ENCODE measurements at places on chromosomes 11 and 22.
A peak's percentile ranks its signal among the peaks of the same experiment; 100 is the strongest.

- no peak for DNase-seq
These were observed 61.2 kb upstream of the ARHGAP20 start for GRCh38 chr11:110773442-110773841.

- DNase-seq = no peak
These were observed 61.9 kb downstream of the NRXN2 start for GRCh38 chr11:64661146-64661545.

GRCh38 chr11:76598426-76598839 is 72.1 kb downstream of the LRRC32 start:
- no peak for DNase-seq

DNA sequence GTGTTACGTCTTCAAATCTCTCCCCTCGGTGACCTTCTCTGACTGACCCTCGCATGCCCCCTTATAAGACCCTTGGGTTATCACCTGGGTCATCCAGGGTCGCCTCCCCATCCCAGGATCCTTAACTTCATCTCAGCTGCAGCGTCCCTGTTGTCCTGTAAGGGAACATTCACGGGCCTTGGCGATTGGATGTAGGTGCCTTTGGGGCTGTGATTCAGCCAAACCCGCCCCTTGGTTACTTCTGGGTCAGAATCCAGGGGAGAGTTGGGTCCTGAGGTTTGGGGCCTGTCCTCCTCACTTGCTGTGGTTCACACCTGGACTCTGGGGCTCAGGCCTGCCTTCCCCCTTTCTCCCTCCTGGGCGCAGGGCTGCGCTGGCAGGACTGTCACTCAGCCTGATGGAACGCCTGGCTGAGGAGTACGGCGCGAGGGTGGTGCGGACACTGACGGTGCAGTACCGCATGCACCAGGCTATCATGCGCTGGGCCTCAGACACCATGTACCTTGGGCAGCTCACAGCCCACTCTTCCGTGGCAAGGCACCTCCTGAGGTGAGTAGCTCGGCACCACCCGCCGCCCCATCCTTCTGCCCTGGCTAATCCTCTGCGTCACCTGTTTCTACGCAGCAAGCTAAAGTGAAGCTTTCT is 29.4 kb downstream of the IGHMBP2 start:
- no peak for DNase-seq

GRCh38 chr11:134252346-134253187 is 585 bp downstream of the THYN1 start:
- no peak for DNase-seq

DNA sequence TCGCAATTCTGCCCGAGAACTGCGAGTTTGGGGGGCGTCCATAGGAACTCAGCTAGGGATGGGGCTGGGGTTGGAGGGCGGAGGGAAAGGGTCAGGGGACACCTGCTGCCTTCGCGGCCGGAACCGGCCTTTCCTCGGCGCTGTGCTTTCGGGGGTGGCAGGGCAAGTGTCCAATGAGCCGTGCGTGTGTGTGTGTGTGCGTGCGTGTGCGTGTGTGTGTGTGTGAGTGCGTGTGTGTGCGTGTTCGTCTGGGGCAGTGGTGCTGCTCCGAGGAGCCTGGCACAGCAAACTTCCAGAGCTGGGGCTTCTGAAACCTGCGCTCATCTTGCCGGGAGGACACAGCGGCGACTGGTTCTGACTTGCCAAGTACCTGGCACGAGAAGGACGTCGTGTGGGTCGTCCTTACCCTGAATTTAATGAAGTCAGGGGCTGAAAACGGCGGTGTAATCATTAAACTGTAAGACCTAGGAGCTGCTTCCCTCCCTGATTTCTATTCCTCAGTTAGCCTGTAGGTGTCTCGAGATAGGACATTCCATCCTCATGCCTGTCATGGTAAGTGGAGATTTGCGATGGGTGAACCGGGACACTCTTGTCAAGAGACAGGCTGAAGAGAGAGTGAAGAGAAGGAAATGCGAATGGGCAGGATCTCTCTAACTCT is 27.0 kb upstream of the AMOTL1 start:
- DNase-seq = peak; percentile 81

DNA sequence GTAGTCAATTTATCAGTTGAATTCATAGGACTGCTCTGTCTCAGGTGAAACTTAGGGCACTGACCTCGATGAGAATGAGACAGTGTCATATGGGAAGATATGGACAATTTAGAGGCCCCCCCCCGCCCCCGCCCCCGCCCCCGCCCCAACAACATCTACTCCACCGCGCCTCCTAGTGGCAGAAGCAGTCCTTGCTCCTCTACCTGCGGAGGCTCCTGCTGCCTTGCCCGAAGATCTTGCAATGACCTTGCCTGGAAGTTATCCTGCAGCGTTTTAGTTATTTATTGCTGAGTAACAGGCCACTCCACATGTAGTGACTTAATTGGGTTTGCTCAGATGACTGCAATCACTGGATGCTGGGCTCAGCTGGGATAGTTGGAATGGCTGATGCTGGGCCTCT is 15.2 kb downstream of the SERPINH1 start:
- DNase-seq = no peak

GRCh38 chr11:35725885-35726284 is 63.3 kb downstream of the TRIM44 start:
- peak; percentile 15 for DNase-seq

DNA sequence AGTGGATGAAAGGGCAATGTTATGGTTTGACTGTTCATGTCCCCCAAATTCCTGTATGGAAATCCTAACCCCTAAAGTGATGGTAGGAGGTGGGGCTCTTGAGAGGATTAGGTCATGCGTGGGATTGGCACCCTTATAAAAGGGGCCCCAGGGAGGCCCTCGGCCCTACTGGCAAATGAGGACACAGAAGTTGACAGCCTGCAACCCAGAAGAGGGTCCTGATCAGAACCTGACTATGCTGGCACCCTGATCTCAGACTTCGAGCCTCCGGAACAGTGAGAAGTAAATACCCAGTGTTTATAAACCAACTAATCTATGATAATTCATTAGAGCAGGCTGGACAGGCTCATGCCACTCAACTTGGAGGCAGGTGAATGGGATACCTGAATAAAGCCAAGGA is 8.7 kb downstream of the IFITM10 start:
- no peak for DNase-seq

DNA sequence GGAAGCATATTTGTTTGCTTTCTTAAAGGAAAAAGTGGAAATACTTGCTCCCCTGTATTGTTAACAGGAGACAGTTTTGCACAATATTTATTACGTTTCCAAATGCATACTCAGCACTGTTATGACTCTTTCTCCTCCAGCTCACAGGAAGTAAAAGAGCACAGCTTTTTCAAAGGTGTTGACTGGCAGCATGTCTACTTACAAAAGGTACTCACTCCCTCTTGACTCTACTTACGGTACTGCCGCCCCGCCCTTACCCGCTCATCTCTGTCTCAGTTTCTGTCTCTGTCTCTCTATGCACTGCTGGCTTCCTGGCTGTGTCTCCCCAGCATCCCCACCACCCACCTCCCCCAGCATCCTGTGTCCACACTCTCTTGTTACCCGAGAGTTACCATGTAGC is 32.2 kb upstream of the MYO18B start:
- no peak for DNase-seq

- DNase-seq = no peak
These were observed 1.3 kb upstream of the NDUFC2 start for GRCh38 chr11:78080818-78081495.

DNA sequence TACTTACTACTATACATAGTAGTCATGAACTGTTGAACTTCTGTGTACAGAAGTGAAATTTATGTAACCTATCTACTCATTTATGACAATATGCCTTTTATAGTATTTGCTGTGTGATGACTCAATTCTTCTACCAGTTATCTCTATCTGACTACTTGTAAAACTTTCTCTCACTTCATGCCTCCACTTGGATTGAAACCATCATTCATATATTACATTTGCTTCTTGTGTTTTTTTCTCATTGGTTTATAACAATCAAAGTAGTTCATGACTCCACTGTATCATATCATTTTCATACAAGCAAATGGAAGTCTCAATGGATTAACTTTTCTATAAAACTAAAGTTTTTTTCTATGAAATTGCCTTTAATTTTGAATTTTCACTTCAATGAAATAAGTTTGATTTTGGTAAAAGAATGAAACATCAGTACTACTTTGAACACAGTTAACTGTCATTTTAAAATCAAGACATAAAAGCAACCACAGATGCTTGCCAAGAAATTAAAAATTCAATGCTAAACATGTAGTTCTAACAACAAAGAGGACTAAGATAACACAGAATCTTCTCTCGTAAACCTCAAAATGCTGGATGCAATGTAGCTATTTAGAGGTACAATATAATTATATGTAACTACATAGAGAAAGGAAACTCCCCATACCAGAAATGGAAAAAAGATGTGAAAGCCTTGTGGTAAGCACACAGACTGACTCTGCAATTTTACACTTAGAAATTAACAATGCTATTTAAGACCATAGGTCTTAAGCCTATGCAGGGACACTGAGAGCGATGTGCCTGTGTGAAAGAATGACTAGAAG is 27.6 kb upstream of the EXPH5 start:
- no peak for DNase-seq

- no peak for DNase-seq
These were observed 1.6 kb downstream of the SPI1 start for GRCh38 chr11:47376525-47377371.

- DNase-seq = no peak
These were observed 7.1 kb upstream of the MYBPC3 start for GRCh38 chr11:47359586-47359985.

GRCh38 chr11:76676636-76677457 is 6.3 kb upstream of the LRRC32 start:
- DNase-seq = no peak

- no peak for DNase-seq
These were observed 1155.5 kb upstream of the TENM4 start for GRCh38 chr11:80596291-80596810.

DNA sequence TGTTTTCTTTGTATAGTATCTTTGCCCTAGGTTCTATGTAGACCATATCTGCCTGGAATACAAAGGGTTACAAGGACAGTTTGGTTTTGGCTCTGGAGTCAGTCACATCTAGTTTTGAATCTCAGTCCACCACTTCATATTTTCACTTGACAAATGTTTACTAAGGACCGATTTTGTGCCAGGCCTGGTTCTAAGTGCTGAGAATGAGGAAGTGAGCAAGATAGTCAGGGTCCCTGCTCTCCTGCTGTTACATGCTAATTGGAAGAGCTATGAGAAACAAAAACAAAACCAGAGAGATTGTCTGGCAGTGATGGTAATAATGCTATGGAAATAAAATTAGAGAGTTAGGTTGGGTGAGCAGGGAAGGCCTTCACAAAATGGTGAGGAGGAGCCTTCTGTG is 66.1 kb upstream of the ARHGAP20 start:
- no peak for DNase-seq

GRCh38 chr22:36252754-36253522 is at the start of gene APOL1:
TSS of gene APOL1 (plus strand) at chr22:36253133. CDS start at chr22:36254956, 1,823 bp downstream.
- peak; percentile 52 for DNase-seq

DNA sequence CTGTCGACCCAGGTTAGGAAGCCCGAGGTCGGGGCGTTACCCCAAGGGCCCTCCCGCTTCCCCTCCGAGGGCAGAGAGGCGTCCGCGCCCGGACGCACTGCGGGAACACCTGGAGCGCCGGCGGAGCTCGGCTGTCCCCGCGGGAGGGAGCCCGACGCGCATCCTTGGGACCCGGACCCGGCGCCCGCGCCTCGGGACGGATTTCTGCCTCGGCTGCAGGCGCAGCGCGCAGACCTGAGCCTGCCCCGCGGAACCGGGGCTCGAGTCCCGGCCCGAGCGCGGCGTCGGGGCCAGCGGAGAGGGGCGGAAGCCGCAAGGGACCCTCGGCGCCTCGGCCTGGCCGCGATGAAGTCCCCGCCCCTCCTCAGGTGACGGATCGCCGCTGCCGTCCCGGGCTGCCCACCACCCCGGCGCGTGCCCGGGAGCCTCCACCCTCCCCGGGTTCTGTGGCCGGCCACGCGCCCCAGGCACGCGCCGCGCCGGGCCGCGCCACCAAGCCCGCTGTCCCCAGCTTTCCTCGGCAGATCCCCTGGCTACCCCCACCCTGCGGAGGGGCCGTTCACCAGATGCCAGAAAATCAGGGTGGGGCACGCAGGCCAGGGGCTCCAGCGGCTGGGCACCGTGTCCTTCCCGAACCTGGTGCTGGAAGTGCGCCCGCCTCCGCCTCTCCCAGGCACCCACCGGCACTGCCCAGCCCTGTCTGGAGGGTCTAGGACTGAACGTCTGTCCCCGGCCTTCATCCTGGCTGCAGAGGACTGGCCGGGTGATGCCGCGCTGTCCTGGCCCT is 410 bp downstream of the GLB1L3 start:
- no peak for DNase-seq

DNA sequence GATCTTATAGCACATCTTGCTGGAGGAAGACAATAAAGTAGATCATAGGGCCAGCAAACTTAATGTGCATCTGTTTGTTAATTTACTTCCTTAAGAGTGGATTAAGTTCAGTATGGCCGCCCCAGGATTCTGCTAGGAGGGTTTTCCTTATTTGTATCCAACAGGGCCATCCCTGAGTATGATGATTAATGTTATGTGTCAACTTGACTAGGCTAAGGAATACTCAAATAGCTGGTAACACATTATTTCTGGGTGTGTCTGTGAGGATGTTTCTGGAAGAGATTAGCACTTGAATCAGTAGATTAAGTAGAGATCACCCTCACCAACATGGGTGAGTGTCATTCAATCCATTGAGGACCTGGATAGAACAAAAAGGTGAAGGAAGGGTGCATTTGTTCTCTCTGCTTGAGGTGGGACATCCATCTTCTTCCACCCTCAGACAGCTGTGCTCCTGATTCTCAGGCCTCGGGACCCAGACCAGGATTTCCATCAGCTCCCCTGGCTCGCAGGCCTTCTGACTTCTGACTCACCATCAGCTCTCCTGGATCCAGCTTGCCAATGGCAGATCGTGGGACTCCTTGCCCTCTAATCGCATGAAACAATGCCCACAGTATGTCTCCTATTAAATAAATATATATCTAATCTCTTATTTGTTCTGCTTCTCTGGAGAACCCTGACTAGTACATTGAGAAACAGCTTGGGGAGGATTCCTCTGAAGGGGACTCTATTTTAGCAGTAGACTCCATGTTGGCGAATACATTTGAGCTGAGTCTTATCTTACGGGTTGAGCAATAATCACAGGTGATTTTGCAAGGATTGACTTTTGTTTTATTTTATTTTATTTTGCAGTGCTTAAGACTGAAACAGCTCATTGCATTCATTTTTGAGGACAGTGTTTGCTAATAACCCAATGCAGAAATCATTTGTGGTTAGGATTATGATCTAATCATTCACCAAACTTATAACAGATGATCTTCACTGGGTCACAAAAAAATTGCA is 9.0 kb upstream of the ZBTB44 start:
- DNase-seq = no peak

DNA sequence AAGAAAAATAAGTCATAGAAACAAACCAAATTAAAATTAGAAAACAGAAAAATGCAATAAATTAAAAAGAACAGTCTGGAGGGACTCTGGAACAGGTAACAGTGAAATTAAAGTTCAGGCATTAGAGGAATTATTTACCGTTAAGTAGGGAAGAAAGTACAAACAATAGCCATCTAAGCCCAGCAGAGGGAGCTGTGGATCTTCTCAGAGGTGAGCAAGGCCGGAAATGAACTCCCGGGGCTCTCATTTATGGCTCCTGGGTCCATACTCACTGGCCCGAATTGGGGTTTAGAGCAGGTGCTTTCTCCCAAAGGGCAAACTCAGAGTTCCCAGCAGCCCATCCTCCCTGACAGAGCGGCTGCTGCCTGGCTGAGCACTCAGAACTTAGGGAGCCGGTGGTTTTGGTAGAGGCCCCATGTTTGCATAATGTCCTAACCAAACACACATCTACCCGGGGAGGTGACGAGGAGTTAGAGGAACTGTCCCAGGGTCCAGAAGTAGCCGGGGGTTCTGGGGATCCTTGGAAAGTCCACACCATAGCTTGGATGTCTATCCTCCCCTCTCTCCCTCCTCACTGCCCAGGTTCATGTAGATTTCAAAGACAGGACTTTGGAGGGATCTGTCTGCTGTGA is 87.8 kb upstream of the VPREB1 start:
- DNase-seq = peak; percentile 56

All from kidney glomerular epithelial cell (primary cell).